ENCODE measurements at places on chromosomes 5 and 9.

DNA sequence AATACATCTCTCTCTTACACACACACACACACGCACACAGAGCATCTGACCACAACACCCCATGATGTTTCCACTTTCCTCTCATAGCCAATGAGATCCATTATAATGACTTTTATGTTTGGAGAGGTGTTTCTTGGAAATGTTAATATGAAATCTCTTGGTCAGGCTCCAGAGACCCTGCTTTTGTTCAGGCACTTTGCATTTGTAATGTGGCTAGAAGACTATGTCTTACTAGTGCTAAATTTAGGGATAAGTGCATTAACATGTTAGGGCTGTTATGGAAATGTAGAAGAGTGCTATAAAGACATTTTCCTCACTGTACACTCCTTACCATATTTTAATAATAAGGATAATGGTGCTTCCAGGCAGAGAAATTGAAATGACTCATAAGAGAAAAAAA, 3.8 kb downstream of the CDH9 start:
- DNase-seq, result no peak

- DNase-seq, result no peak
Observed at GRCh38 chr5:98770209-98770910, 3.1 kb upstream of the RGMB start.

- no peak for DNase-seq
Observed at GRCh38 chr9:9862235-9862810, 750.5 kb downstream of the PTPRD start.

GRCh38 chr5:154984946-154985516, 28.5 kb upstream of the KIF4B start:
- DNase-seq, result no peak

All from stimulated activated CD8-positive, alpha-beta memory T cell treated with anti-CD3 and anti-CD28 coated beads, Interleukin-7, amount 100 ng/mL, for 1 hour (primary cell).